ENCODE measurements at places on chromosomes 2 and 18.

DNA sequence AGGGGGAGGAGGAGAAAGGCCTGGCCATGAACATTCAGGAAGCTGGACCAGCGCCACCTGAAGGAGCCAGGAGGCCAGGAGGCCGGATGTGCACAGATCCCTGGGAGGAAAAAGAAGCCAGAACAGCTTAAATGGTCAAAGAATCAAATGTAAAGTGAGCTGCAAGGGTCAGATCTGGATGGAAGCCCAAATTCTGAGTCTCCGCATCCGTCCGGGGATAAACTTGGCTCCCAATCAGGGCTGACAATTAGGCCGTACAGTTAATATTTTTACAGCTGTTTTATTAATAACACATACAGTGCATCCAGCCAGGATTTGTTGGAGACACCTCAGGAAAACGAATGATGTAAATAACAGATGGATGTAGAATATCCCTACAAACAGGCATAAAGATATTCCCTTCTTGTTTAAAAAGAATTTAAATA lies 495.1 kb upstream of the TCF4 start:
- no peak for DNase-seq

GRCh38 chr18:27314996-27315395 lies 129.9 kb upstream of the CHST9 start:
- no peak for DNase-seq

GRCh38 chr2:30769481-30769780 lies 37.8 kb downstream of the CAPN13 start:
- no peak for DNase-seq

- no peak for DNase-seq
These were observed 53.5 kb upstream of the KCNE4 start for GRCh38 chr2:222998459-222998858.

GRCh38 chr18:10804126-10804525 lies 278.3 kb downstream of the NAPG start:
- no peak for DNase-seq

- no peak for DNase-seq
These were observed 888.4 kb downstream of the TSN start for GRCh38 chr2:122643725-122644329.

- no peak for DNase-seq
These were observed 417.7 kb upstream of the SALL3 start for GRCh38 chr18:78561757-78562510.

- DNase-seq: no peak
These were observed 51.9 kb downstream of the LRPPRC start for GRCh38 chr2:43943809-43944452.

DNA sequence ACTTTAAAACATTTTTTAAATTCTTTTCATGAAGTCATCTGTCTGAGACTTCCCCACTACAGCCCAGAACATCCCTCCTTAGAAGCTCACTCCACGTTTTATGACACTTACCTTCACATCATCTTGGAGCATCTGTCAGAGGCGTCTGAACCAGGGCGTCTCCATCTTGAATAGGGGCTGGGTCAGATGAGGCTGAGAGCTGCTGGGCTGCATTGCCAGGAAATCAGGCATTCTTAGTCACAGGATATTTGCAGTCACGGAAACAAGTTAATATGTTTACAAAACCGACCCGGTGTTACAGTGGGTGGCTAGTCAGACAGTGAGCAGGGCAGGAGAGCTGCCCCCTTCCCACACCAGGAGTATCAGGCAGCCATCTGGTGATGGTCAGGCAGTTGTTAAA lies 456.5 kb downstream of the FBXO15 start:
- DNase-seq: no peak

GRCh38 chr2:170812710-170813600 lies 3.7 kb upstream of the GAD1 start:
- DNase-seq: no peak

- no peak for DNase-seq
These were observed 10.0 kb downstream of the FHOD3 start for GRCh38 chr18:36307513-36307912.

- no peak for DNase-seq
These were observed at the start of gene ASIC4 for GRCh38 chr2:219514196-219514761. ASIC4 (plus strand) TSS chr2:219514482; CDS start chr2:219514725, 243 bp downstream.

DNA sequence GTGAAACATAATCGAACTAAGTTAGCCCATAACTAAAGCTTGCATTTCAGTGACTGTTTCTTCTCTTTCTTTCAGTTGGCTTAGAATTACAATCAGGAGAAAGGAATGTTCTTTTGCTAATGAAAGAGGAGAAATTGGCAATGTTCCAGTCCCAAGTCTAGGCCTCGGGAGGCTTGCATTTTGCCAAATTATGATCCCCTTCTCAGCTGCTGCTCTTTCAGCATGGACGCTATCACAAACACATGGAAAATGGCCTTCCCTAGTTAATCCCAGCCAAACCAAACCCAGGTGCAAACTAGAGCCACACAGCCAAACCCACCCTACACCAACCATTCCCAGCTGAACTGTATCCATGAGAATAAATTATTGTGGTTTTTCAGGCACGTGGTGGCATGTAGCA lies 605.2 kb upstream of the LRRTM4 start:
- DNase-seq: no peak

GRCh38 chr18:9854801-9855676 lies 30.7 kb upstream of the TXNDC2 start:
- no peak for DNase-seq

GRCh38 chr2:74417763-74418162 lies 3.7 kb downstream of the C2orf81 start:
- DNase-seq: no peak

All from stimulated activated CD4-positive, alpha-beta T cell treated with anti-CD3 and anti-CD28 coated beads, Interleukin-4, amount 100 ng/mL, for 1 hour (primary cell).